ENCODE measurements at places on chromosomes 11 and 22.

GRCh38 chr11:515131-515530 lies 8.1 kb upstream of the RNH1 start:
- no peak for DNase-seq

DNA sequence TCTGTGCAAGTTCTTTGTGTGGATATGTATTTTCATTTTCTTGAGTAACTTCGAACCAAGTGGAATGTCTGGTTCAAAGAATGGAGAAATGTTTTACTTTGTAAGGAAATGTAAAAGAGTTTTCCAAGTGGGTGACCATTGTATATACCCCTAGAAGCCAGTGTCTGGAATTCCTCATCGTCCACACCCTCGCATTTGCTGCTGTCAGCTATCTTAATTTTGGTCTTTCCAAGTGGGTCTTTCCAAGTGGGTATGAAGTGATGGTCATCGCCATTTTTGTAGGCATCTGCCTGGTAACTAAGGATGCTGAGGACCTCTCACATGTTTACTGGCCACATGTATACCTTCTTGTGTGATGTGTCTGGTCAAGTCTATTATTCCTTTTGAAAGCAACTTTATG lies 547.5 kb downstream of the TBC1D22A start:
- DNase-seq, result no peak

GRCh38 chr11:111205632-111206385 lies 39.7 kb upstream of the POU2AF2 start:
- no peak for DNase-seq

DNA sequence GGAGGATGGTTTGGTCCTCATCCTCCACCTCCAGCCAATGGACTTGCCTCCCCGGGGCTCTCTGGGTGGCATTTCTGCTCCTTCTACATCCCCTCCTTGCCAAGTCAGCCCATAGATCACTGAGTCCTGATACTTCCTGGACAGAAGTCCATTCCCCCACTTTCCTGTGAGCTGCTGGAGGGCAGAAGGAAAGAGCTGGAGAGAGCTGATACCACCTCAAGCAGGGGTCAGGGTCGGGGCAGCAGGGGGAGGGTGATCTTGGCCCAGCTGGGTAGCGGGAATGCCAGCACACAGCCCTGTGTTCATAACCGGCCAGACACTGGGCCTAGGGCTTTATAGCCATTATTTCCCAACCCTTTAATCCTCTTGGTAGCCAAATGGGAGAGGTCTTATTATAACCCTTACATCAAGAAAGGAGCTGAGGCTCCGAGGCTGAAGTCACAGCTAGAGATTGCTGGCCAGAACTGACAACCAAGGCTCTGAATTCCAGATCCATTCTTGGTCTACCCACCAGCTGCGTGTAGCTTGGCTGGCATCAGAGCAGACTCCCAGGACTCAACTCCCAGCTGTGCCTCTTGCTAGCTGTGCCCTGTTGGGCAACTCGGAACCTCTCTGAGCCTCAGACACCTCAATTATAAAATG lies 39.9 kb downstream of the CD6 start:
- DNase-seq, result no peak

- DNase-seq, result peak; percentile 60
Observed at GRCh38 chr11:79076526-79077115, 364.2 kb downstream of the TENM4 start.

Data from HuH-7 (cell line).